Dermis microvascular lymphatic vessel endothelial cell (primary cell): ENCODE measurements at places on chromosomes 4 and X.

DNA sequence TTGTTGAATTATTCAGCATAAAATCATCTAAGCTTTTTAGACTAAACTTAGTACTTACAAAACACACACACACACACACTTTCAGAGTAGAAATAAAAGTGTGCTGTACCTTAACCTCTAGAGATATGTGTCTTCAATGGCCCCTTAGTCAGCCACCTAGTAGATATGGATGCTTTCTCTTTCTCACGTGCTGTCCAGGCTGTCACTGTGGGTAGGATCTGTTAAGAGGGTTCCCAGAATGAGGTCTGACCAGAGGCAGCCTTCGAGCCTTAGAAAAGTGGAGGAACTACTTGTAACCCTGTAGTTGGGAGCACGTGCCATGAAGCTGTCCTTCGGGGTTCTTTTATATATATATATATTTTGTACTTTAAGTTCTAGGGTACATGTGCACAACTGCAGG is 117.9 kb downstream of the COL4A5 start:
- DNase-seq = no peak

DNA sequence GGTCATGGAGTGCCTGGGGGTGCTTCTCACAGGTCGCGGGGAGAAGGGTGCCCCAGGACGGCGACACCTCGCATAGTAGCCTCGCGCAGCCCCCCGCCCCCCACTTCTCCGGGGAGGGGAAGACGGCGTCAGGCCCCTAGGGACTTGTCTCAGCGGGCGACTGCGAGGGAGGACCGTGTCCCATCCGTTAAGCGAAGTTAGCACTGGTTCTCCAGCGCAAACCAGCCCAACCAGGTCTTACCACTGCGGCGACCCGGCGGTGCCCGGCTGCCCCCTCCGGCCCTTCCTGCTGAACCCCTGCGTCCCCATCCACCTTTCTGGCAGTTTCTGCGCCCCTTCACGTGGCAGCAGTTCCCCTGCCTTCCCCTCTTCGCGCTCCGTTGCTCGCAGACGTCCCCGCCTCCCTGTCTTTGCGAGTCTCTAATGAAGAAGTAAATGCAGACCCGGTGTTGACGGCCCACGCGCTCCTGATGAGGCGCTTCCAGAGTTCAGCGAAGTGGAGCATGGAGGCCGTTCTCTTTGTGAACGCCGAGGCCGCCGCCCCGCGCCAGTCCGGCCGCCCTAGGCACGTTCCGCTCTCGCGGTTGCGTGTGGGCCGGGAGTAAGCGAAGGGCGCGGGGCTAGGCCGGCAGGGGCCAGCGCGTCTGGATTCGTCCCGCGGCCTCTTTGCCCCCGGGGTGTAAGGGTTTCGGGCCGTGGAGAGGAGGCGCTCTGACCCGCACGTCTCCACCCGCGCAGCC is 3.0 kb downstream of the SLIT2 start:
- DNase-seq = peak; percentile 19

- no peak for DNase-seq
These were observed 21.1 kb upstream of the MAP7D3 start for GRCh38 chrX:136272325-136272724.

GRCh38 chr4:1109898-1110506 is 3.4 kb downstream of the RNF212 start:
- no peak for DNase-seq

- DNase-seq = no peak
These were observed 311.6 kb downstream of the FAM133A start for GRCh38 chrX:93985344-93986307.

DNA sequence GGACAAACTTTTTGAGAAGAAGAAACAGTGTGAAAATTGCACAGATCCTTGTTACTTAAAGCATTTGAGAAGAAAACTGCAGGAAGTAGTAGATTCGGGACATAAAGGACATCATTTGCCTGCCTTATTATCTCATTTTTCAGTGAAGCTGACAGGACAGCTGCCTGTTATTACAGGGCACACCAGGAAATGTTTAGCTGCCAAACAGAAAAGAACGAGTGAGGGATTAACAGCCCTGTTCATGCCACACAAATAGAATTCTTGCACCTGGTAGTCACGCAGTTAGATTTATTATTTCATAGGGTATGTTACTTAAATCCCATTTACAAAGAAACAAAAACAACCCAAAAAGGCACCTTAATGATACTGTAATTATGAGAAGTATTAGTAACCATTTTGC is 100.6 kb downstream of the CHIC2 start:
- peak; percentile 33 for DNase-seq

DNA sequence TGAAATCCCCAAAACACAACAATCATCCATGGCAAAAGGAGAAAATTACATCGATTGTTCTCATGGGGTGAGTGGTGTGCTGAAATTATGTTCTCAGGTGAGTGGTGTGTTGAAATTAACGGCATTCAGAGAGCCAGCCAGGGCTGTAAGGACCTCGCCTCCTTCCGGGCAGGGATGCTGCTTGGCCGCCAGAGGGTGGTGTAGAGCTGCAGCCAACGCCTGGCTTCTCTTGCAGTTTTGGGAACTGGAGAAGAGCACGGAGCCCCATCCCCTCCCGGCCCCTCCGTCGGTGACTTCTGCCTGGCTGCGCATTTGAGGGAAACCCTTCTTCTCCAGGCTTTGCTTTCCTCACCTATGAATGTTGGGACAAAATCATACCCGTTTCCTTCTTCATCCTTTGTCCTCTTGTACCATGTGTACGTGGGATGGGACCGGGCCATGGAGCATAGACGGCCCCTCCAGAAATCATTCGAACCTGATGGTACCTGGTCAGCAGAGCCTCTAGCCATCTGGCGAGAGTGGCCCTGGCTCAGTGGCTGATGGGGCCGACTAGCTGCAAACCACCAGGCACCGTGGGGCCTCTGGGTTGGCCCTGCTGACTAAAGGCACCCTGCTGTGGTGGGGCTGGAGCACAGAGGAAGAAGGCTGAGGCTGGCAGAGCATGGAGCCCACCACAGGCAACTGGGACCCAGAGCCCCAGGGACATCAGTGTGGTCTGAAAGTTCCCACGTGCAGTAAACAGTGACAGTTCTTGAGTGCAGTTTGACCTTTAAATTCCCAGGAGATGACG is 28.4 kb downstream of the TRMT44 start:
- DNase-seq = peak; percentile 18

- no peak for DNase-seq
These were observed 27.3 kb downstream of the NELFA start for GRCh38 chr4:1981251-1982058.

GRCh38 chrX:15465896-15466651 is 27.1 kb downstream of the PIR start:
- no peak for DNase-seq
